ENCODE measurements at places on chromosomes 11 and 22.
A peak's percentile ranks its signal among the peaks of the same experiment; 100 is the strongest.

DNA sequence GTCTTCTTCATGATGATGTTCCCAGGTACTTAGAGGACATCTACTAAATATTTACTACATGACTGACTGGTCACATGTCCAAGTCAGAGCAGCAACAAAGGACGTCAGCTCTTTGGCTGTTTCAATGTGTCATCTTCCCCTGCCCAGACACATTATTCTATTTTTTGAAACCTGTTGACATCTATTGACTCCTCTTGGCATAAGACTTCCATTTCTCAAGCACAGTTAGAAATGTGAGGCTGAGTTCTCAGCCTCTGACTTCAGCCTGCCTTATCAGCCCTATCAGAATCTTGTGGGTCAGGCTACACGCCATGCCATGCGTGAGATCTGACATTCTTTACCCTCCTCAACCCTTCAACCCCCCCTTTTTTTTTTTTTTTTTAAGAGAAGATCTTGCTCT, 63.8 kb downstream of the SC5D start:
- DNase-seq: no peak

- peak; percentile 87 for DNase-seq
Observed at GRCh38 chr11:72613977-72614376, 60.2 kb downstream of the PDE2A start.

DNA sequence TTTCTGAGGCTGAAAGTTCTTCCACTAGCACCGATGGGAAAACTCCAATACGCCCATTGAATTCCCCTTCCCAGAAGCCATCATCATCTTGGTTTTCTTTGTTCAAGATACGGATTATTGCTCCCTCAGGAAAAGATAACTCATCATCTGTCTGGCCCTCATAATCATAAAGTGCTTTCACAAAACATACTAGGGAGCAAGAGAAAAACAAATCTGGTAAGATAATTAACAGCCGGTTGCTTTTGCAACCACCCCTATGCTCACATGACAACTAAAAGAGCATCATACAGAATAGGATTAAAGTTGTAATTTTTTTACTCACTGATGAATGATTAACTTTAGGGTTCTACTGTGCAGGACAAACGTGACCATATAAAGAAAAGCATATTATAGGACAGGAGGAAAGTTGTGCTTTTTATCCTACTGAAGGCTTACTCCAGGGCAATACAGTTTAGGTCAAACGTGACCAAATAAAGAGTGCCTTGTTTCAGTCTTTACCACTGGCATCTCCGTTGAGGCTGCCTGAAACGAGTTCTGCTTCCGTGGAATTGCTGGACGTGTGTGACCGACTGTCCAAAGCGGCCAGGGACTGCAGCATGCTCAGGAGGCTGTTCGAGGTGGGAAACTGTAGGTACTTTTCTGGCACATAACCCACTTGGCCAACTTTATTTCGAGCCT, 28.6 kb downstream of the ATG16L2 start:
- no peak for DNase-seq

DNA sequence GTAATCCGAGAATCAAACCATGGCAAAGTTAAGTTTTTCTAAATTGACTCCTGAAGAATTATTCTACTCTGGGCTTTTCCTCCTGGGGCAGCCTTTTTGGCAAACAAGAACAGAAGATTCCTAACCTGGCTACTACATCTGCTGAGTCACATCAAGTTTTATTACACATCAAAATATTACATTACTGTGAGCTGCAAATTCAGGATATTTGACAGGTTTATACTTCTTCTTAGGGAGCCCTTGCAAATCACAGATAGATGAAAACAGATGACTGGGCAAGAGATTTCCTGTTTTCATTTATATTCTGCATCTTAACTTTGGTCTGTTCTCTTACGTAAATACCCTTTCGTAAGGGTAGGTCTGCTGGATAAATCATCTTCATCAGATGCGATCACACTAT, 23.6 kb downstream of the XRRA1 start:
- no peak for DNase-seq

DNA sequence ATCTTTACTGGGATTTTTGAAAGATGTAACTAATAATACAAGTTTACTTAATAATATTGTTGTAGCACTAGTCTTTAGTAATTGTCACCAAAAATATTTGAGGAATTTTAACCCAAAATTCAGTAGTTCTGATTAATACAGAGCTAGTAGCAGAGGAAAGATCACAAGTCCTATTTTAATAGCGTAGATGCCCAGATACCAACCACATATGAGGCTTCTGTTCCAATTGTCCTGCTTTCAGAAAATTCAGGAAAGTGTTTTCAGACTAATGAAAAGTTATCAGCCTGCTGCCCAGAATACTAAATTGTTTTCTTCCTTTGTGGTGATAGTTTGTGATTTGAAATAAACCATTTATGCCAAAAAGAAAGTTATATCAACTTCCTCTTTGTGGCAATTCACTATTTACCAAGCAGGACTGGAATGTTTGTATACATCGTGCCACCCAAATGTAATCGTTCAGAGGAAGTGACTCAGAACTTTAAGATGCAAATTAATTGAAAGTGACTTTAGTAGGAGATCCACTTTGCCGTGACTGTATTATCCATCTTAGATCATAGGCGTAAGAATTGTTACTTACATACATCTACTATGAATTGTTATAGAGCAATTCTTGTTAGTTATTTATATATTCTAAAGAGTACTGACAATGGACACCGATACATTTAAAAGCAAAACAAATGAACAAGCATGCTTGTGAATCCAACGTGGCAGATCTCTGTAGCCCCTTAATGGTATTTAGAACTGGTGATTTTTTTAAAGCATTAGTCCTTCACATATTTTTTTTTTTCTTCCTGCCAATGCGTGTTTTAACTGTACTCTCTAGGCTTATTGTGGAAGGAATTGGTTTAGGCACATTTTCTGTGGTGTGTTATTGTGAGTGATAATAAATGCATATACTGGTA, 231.0 kb downstream of the DDX10 start:
- no peak for DNase-seq

DNA sequence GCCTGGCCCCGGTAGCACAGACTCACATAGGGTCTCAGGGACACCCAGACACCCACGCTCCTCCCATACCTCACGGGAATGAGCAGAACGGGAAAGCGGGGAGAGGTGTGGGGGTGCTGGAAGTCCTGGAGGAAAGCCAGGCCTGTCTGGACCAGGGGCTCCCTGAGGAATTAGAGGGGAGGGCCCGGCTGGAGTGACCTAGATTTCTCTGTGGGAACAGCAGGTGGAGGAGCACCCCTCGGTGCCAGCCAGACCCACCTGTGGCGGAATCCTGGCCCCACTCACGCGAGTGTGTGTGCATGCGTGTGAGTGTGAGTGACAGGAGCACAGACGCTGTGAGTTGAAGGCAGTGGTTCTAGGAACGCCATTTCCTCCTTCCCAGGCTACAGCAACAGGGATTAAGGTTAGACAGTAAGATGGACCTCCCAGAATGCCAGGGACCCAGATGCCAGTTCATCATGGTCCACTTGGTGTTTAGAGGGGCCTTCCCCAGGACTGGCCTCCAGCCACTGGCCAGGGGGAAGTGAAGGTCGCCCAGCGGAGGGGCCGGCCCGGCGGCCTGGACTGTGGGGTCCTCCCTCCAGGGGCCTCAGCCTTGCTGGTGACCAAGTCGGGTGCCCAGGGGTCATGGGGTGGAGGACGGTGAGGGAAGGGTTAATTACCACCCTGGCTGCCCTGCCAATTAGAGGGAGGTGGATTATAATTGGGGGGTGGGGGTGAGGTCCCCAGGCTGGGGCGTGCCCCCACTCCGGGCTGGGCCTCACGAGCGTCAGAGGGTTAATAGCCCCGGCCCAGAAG, 1.0 kb downstream of the PKP3 start:
- no peak for DNase-seq

DNA sequence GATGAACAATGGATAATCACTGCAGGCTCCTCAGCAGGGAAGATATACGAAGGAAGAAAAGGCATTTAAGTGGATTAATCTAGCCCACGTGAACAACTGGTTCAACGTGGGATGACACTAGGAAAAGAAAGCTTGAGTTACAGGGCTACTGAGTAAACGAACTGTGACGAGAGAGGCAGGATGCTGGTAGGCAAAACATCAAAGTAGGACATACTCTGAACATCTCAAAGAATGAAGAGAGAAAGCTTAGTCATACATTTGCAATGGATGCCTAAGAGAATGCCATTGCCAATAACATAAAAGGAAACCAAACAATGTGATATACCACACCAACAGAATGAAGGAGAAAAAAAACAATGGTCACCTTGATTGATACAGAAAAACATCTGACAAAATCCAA, 12.9 kb downstream of the USP28 start:
- DNase-seq: no peak
